OCI-LY7 (cell line): ENCODE measurements at places on chromosomes 7 and 10.
A peak's percentile ranks its signal among the peaks of the same experiment; 100 is the strongest.

DNA sequence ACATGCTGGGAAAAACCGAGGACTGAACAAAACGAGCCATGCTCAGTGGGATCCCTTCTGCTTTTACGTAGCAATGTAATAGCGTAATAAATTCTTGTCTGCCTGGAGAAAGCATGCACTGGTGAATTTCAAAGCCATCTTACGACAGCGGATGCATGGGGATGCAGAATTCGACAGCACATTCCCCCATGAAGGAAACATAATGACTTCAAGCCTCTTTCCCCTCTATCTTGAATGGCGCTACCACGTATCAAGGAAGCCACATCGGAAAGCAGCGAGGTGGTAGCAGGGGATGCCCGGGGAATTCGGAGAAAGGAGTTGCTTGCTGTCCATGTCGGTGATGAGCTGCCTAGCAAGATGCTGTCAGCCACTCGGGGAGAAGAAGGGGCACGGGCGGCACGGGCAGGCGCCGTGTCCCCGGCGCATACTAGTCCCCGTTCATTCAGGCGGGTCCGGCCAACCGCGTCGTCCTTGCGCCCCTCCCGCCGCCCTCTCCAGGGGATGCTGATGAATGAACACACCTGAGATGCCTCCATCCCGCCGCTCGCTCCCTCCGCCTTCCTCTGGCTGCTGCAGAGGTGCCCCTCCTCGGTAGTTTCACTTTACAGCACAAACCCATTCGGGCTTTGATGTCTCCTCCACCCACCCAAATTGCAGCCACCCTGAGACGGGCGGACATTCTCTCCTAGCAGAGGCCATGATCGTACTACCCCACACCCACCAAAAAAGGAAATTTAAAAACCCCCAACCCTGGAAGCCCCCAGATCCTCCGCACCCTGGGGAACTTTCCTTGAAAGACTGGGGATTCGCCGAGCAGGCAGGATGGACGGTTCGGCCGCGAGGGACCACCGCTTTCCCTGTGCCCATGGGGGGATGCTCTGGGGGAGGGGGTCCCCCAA lies 644 bp downstream of the SORBS1 start:
- DNase-seq = peak; percentile 39

DNA sequence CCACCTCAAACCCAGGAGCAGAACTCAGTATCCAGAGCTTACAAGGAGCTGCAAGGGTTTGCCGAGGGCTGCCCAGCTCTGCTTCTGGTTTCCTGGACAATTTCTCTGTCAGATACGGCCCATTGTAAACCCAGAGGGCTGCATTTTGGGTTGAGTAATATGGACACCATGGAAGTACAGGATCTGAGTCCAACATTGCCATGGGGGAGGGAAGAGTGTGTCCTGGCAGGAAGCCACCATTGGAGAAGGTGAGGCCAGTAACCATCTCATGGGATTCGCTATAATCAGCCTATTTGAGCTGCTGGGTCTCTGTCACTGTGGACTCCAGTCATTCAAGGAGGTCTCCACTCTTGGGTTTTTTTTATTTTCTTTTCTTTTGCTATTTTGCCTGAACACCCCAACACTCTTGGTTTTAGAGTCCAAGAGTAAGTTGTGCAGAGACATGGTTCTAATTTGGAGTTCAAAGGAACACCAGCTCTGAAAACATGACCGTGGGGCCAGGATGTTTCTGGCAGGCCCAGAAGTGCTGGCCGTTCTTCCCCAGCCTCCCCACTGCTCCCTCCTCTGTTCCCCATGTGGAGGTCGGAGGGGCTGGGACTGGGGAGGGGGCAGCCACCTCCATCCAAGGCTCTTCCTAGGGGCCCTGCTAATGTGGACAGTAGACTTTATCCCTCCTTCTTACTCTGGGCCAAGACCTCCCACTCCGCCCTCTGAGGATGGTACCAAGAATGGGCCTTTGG lies 46.2 kb downstream of the CHST3 start:
- no peak for DNase-seq

- DNase-seq = no peak
Measured at GRCh38 chr7:28800150-28800549, 158.0 kb downstream of the TRIL start.

GRCh38 chr10:47318706-47319105 lies 3.5 kb upstream of the GDF2 start:
- DNase-seq = peak; percentile 16

GRCh38 chr7:69482676-69483075 lies 115.6 kb upstream of the AUTS2 start:
- no peak for DNase-seq

- DNase-seq = no peak
Measured at GRCh38 chr10:28743576-28743975, 66.3 kb downstream of the BAMBI start.

- DNase-seq = no peak
Measured at GRCh38 chr7:148204639-148205304, 385.8 kb upstream of the C7orf33 start.

DNA sequence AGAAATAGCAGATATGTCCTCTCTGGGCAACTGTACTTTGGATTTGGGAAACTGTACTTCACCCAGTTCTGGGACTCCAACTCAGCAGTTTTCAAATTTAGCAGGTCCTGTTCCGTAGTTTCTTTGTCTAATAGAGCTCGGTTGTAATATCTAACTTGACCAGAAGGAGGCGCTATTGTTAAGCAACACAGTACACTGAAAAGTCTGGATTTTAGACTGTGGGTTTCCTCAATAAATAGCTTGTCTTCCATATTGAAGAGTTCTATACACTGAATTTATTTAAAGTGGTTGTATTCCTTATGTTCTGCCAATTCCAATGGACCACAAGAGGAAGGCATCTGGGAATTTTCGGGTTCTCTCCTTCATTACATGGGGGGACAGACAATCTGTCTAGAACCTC lies 39.8 kb downstream of the ELFN1 start:
- DNase-seq = no peak

DNA sequence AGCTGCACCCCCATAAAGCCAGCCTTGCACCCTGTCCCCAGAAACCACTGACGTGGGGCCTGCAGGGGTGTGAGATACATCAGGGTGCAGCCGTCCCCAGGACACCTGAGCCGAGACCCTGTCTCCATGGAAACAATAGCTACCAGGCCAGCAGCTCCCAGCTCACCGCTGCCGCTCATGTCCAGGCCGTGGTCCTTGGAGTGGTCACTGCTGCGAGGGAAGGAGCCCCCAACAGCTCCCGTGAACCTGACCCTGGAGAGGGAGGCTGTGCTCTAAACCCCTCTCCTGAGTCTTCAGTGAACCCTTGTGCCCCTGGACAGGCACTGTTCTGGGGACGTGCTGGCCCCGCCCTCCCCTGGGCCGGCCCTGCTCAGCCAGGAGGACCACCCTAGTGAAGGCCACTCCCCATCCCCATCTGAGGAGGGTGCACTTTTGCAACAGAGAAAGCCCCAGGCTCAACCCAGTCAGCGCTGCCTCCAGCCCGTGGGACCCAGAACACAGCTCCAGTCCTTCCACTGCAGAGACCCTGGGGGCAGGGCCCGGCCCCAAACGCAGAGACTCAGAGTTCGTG lies 19.6 kb upstream of the INPP5A start:
- no peak for DNase-seq

- DNase-seq = no peak
Measured at GRCh38 chr10:49322371-49323170, 23.6 kb downstream of the C10orf71 start.

DNA sequence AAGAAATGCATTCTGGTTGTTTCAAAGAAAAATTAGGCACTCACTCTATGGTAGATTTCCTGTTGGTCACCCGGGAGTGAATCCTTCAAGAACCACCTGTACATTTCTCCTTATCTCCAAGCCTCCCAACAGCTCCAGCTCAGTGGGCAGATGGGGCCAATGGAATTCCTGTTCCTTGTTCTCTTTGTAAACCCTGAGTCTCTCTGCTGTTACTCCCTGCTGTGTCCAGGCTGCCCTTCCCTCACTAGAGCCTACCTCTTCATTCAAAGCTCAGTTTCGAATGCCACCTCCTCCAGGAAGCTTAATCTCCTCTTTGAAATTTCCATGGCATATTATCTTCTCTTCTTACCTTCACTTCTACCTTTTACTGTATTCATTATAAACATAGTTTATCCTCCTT lies 3.5 kb upstream of the BMPER start:
- DNase-seq = no peak

DNA sequence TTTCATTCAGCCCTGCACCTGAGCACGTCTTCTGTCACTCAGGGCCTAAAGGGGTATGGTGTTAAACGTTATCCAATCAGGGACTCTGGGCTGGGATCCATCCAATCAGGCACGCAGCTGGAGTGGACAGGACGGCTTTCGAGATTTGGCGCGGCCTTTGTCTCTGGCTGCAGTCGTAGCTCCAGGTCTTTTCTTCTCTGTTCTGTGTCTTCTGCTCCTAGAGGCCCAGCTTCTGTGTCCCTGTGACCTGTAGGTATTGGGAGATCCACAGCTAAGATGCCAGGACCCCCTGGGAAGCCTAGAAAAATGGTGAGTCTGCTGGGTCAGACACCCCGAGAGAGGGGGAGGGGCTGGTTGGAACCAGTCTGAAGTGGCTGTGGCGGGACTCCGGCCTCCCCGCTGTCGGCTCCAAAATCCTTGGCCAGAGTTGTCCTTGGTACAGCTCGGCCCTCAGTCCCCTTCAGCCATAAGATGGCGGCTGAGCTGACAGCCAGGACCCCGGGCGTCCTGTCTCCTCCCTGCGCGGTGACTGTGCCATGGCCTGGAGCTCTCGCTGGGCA lies 11.7 kb upstream of the ZNF680 start:
- DNase-seq = no peak

DNA sequence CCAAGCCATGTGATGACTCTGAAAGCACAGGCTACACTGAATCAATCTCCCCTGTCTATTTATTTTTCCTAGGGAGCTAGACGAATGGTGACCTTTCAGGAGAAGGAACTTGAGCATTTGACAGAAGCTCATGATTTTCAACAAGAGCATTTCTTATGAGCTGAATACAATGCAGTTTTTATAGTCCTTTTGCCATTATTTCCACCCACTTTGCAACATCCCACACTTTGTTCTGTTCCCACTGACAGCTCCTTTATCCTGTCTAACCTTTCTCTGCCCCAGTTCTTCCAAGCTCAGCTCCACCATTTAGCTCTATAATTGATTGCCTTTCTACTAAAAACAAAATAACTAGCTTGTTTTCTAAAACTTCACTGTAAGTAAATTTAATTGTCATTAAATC lies 91.9 kb upstream of the PRSS1 start:
- DNase-seq = no peak

- DNase-seq = no peak
Measured at GRCh38 chr7:78095549-78095948, 297.0 kb downstream of the PHTF2 start.

- DNase-seq = peak; percentile 71
Measured at GRCh38 chr7:7639847-7640220, 718 bp upstream of the UMAD1 start.

- no peak for DNase-seq
Measured at GRCh38 chr10:124875596-124875995, 66.3 kb upstream of the ZRANB1 start.

DNA sequence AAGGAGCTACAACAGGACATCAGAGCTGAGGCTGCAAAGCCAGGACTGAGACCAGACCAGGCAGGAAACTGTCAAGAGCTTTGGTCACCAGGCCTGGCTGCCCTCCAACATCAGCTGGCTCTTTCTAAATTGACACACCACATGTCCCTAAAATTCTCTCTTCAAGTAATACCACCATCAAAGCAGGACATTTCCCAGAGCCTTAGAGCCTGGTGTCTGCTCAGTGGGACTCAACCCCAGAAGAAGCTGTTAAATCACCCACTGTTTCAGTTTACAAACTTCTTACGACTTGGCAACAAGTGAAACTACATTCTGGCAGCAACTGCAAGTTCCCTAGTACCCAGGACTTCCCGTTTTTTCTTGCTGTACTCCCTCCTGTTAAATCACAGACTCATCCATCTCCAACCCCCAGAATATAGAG lies 3.8 kb upstream of the IL6 start:
- DNase-seq = no peak

DNA sequence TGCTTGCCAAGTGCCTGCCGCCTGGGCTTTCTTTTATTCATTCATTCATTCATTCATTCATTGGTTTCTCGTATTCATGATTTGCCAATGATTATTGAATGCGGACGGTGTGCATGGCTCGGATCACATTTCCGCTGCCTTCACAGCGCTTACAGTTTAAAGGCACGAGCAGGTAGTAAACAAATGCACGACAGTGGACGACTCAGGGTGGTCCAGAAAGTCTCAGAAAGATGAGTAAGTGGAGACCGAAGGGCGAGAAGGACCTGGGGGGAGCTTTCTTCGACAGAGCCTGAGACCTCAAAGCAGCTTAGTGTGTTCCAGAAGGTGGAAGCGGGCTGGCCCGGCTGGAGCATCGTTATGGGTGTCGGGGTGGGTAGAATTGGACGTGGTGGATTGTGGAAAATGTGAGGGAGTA lies 506 bp downstream of the MCM10 start:
- DNase-seq = peak; percentile 40

GRCh38 chr10:91420868-91421267 lies 10.7 kb downstream of the HECTD2 start:
- DNase-seq = no peak

- peak; percentile 60 for DNase-seq
Measured at GRCh38 chr7:112452102-112452888, 2.0 kb downstream of the IFRD1 start.

- DNase-seq = peak; percentile 41
Measured at GRCh38 chr7:74405191-74405898, 48.4 kb upstream of the GTF2IRD1 start.

GRCh38 chr10:7520507-7521485 lies 110.0 kb upstream of the SFMBT2 start:
- no peak for DNase-seq

DNA sequence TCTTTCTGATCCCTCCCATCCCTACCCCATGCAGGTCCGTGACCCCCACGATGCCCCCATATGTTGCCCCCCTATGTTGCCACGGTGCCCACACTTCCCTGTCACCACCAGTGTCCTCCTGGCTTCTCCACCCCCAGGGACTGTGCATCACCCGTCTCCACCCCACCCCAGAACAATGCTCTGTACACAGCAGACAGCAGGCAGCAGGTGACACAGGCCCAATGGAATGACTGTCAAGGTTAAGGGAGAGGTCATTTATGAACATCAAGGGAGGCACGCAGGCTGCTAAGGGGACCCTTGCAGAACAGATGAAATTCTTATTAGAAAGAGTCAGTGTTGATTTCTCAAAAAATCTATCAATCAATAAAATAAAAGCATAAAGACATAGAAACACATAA lies 71.5 kb downstream of the PARP12 start:
- no peak for DNase-seq

GRCh38 chr7:47757921-47758411 lies 176.1 kb upstream of the TNS3 start:
- DNase-seq = no peak

- DNase-seq = peak; percentile 96
Measured at GRCh38 chr10:14751014-14751896, 23.4 kb downstream of the FAM107B start.

GRCh38 chr7:140534743-140535142 lies 55.4 kb upstream of the MKRN1 start:
- no peak for DNase-seq
